ENCODE measurements at places on chromosomes 2 and 18.

DNA sequence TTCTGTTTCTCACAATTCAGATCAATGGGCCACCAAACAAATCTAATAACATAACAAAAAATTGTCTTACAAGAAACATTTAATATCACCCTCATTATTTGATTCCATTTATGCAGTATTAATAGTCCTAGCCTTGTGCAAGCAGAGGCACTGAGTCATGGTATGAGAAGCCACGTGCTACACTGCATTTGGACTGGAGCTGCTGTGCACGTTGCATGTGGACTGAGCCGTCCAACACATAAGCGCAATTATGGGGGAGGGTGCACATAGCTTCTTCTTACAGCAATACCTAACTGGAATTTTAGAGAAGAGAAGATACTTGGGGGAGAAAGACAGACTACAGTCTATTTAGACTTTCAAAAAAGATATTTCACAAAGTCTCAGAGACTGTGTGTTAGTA, 329.6 kb upstream of the ID2 start:
- no peak for DNase-seq

- no peak for DNase-seq
These were observed 44.2 kb downstream of the TACR1 start for GRCh38 chr2:75155115-75155514.

DNA sequence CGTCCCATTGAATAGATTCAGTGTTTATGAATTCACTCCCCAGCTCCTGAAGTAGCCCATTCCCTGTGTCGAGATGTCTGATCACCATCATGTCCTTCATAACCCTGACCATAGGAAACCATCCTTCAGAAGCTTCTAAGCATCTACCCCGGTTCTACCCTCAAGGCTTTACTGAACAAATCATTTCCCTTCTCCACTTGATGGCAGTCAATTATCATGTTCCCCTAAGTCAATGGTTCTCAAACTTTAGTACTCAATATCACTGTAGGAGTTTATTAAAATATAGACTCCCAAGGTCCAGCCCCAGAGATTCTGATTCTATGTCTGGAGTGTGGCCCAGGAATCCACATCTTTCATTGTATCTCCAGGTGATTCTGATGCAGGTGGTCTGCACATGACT, 228.4 kb upstream of the SP5 start:
- no peak for DNase-seq

DNA sequence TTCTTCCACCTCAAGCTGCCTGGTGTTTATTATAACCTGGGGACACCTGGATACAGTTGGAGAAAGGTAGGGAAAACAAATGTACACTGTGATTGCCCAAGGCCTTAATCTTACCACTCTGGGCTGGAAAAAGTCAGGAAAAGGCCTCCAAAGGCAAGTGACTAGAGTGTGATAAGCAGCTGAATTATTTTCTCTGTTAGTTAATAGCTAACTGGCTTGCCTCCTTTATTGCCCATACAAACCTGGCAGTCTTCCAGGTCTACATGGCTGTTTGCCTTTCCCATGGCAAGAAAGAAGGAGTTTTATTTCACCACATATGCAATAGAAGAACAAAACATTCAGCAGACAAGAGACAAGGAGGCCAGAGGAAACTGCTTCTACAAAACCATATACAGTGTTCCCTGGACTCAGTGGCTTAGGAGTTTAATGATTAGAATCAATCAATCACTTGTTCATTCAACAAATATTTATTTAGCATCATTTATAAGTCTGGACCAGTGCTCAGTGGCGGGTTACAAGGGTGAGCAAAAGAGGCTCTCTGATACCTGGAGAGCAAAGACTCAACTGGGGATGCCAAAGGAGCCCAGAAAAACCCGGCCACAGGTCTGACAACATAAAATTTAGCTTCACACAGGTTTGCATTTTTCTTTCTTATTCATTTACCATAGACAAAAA, 27.5 kb upstream of the SUCLG1 start:
- DNase-seq: no peak

DNA sequence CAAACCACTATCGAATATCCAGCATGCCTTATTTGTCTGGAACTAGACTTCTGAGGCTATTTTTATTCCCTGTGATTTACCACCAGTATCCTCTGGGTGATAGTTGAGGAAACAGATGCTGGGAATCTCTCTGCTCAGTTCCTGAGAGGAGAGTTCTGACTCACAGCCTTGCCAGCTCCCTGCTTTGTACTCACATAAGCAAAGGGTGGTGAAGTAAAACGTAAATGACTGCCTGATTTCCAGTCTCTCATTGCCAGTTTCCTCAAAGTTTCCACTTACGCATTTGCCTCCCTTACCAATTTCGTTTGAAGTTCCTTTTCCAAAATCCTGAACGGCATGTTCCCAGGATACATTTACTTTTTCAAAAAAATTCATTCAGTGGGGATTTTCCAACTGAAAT, 69.2 kb upstream of the HNRNPA3 start:
- DNase-seq: no peak

DNA sequence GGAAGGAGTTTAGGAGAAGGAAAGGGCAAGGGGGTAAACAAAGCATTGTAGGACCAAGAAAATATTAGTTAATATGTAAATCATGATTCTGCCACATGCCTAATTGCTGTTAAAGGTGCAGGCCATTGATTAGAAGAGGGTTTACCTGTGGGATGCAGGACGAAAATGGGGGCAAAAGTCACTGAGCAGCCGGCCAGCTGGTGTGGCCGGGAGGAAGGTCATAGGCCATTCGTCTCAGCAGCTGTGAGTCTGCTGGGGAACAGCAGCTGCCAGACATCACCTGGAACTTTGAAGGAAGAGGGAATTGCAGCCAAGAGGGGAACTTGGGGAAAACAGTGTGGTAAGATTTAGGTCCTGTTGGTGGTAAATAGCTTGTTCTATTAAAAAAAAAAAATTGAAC, 184.4 kb downstream of the DYSF start:
- DNase-seq: no peak

DNA sequence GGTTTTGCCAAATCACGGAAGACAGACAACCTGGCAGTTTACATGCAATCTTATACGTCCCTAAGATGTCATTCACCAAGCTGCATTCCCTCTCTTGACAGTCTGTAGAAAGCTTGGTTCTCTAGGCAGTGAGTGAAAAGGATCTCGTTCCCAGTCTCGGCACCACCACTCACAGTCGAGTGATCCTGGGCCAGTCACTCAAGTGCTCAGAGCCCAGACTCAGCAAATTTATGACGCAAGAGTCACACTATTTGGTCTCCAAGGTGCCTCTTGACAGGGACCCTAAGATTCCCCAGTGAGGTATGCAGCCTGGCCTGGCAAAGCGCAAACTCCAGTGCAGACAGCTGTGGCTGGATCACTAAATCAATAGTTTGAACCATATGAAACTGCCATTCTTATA, 77.9 kb downstream of the EIPR1 start:
- DNase-seq: no peak

DNA sequence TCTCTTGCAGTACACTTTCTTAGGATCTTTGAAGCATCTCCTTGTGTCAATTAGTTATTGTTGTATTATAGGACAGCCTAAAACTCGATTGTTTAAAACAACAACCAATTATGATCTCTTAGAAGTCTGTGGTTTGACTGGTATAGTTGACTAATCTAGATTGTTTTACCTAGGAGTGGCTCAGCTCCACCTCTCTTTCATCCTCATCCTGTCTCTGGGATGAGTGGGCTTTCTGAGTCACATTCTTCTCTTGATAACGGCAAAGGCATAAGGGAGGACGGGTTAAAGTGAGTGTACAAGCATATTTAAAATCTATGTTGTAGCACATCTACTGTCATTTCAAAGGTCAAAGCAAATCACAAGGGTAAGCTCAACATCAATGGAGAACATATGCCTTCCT, 102.3 kb upstream of the GULP1 start:
- no peak for DNase-seq

DNA sequence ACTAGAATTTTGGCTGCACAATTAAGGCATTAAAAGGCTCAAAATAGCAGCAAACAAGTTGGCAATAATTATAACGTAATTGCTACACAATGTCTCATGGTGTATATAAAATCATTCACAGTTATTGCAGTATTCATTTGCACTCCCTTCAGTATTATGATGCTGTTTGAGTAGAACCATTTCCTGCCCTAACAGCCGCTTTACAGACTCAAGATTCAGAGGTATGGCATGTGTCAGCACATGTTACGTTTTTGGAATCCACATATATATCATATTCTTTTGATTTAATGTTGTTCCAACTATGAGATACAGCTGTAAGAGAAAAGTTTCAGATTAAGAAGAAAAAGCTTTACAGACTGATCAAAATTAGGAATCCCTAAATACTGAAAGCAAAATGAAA, 56.3 kb upstream of the NCKAP5 start:
- DNase-seq: no peak

- DNase-seq: no peak
These were observed 326.2 kb upstream of the LRATD1 start for GRCh38 chr2:14306268-14306861.

DNA sequence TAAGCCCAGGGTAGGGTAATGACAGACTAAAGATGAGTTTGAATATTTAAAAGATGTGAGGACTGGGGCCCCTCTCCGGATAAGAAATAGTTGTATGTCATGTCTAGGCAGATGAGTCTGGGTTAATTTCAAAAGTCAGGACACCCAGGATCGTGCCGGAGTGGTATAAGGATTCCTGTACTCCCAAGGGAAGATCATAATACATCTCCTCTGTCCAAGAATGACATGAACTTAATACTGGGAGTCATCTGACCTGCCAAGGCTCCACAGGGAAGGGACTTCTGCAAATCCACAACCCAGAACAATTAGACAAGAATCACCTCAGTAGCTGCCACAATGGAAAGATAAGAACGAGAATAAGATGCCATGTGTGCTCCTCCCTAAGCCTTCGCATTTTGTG, 17.1 kb downstream of the RPRM start:
- DNase-seq: no peak

Data from CD4-positive, alpha-beta T cell treated with Interleukin-4 for 4 hours (primary cell).